Stimulated activated naive CD4-positive, alpha-beta T cell (primary cell): ENCODE measurements at places on chromosomes 13 and 19.

DNA sequence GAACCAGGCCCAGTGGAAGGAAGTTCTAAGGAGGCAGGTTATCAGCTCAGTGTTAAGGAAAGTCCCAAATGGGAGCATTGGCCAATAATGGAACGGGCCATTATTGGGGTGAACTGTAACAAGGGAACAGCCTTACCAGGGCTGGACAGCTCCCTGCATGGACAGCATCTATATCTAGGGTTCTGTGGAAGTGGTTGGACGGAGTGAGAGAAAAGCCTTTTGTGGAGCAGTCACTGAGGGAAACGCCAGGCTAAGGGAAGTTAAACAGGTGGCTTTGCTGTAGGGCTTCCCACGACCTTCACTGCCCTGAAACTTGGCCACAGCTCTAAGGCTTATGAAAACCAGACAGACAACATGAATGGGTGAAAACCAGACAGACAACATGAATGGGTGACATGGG is 17.0 kb downstream of the POU2F2 start:
- no peak for DNase-seq

- DNase-seq: no peak
Observed at GRCh38 chr13:53201454-53202225, 173.0 kb downstream of the OLFM4 start.

DNA sequence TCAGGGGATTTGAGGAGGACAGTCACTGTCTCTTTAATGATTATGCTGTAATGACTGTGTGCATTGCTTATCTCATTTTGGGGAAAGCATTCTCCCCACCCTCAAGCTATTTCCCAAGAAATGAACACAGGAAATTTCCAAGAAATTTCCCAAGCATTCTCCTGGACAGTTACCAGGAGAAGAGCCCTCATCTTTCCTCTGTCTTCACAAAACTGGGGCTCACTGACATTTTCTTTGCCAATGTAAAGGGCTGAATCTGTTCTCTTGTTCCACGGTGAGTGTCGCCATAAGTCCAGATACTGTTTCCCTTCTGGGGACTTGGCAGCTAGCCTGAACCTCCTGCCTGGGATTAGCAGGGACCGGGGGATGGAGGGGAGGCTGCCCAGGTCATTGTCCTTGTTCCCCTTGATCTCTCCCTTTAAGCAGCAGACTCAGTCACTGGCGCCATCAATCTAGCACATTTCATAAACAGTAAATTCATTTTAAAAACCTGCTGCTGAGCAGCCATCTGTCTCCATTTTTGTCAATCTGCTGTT is 172.8 kb downstream of the DNAJC15 start:
- DNase-seq: no peak

DNA sequence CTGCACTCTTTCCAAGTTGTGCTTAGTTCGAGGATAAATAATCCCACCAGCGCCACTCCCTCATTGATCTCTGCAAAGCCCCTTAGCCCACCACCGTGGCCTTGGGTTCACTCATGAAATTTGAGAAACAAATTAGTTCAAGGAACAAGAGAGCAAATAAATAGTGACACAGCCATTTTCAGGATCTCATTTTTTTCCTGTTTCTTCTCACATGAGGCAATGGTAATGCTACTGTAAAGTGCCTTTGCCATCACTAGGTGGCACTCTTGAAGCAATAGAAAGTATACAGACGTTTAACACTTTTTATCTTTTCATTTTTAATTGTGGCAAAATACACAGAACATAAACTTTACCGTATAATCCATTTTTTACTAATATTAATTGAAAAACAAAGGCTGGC is 76.8 kb upstream of the ZNF835 start:
- no peak for DNase-seq

GRCh38 chr13:29564818-29565217 is 30.7 kb downstream of the SLC7A1 start:
- no peak for DNase-seq

GRCh38 chr13:31909864-31910551 is 121.6 kb upstream of the FRY start:
- peak; percentile 9 for DNase-seq

DNA sequence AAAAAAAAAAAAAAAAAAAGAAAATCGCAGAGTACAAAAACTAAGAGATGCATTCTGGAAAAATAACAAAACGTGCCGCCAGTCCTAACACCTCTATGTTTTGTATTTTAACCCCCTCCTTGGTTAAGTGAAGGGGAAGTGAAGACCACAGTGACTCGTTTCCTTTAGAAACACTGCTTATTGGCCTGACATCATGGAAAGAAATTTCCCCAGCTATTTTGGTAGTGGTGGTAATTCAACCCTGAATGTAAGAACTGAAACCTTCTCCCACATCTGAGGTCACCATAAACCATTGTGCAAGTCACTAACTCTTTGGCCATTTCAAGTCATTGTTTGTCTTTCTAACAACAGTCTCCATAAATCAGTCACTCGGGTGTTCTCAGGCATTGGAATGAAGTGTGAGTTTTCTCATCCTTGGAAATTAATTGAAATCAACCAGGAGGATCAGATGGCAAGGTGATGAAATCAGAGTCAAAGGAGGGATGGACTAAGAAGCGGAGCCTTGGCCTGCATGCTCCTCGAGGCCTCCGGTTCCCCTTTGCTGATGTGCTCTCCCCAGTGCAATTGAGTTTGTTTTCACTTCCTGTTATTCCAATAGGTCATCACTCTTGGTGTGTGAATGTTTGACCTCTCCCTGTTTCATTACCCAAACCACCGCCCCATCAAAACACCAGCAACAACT is 443.9 kb downstream of the FGF9 start:
- peak; percentile 64 for DNase-seq
